ENCODE measurements at places on chromosomes 4 and X.

GRCh38 chrX:40313269-40313668 is 215.5 kb upstream of the BCOR start:
- DNase-seq: no peak

DNA sequence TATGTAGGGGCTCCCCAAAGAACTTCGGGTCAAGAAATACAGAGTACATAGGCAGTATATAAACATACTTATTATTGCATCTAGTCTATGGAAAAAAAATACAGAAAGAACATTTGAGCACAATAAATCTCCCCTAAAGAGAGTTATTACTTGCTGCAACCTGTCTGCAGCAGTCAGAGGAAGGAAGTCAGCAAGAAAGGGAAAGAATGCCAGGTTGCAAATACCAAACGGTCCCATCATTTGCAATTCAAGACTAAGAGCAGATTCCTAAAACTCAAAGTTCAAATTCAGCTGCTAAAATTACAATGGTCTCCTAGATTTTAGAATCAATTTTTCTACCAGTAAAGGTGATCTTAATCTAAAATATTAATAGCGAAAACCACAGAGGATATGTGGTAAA is 236.2 kb upstream of the NUDT6 start:
- no peak for DNase-seq

DNA sequence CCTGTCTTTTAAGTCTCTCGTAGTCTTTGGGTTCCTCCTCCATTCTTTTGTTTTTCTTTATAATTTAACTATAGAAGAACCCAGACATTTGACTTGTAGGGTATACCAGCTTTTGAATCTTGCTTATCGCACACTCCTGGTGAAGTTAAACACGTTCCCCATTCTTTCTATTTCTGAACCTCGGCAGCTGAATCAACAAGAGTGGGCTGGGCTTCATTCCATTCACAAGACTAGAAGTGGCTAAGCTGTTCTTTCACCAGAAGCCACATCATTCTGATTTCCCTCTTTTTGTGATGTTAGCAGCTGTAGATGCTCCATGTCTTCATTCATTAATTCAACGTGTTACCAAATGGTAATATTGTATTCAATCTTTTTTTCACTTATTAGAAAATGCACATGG is 167.9 kb downstream of the CORIN start:
- no peak for DNase-seq

GRCh38 chr4:165834116-165834515 is 38.9 kb upstream of the TLL1 start:
- DNase-seq: no peak

DNA sequence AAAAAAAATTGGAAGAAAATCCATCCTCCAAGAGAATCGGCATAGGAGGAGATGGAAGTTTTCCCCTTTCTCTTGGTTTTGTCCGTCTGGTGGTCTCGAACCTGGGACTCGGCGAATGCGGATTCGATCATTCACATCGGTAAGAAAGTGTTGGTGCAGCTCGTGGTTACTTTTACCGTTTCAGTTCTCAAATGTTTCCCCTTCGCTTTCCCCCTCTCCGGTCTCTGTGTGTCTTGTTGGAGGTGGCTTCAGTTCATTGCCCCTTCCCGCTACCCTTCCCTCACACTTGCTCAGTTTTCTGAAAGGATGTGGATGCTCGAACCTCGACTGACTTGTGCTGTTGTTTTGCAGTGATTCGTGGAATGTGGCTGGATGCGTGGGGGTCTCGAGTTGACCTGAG is 840 bp downstream of the GRID2 start:
- DNase-seq: no peak

GRCh38 chr4:168220893-168221292 is 97.7 kb downstream of the DDX60 start:
- DNase-seq: no peak

GRCh38 chrX:139085404-139085803 is 373.9 kb upstream of the FGF13 start:
- no peak for DNase-seq

DNA sequence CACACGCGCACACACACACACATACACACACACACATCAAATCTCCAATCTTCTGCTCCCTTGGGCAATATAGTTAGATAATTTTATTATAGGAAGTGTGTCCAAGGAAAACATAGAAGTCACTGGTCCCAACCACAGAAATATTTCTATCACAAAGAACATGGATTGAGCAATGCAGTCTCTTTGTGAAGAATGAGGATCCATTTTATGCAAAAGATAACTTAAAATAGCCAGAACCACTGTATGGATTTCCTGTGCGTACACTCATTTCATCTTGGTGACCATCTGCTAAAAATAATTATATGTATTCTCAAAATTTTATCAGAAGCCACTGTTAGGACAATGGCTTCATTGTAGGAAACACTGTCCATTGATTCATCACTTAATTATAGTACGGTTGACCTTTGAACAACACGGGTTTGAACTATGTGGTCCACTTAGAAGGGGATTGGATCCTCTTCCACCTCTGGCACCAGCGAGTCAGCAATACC is 169.6 kb upstream of the MXRA5 start:
- DNase-seq: no peak

DNA sequence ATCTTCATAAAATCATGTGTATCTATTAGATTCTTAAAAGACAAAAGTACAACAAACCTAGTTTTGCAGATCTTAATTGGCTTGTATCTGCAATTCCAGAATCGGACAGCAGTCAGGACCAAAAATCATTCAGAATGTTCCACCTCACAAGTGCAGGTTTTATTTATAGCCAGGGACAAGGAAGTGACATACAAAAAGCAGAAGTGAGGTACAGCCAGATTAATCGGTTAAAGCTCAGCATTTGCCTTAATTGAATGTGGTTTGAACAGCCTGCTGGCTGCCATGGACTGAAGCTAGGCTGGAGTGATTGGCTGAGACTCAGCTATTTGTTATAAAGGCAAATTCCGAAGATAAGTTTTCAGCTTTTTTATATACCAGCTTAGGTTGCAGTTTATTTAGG is 932.6 kb downstream of the C4orf33 start:
- DNase-seq: peak; percentile 81

DNA sequence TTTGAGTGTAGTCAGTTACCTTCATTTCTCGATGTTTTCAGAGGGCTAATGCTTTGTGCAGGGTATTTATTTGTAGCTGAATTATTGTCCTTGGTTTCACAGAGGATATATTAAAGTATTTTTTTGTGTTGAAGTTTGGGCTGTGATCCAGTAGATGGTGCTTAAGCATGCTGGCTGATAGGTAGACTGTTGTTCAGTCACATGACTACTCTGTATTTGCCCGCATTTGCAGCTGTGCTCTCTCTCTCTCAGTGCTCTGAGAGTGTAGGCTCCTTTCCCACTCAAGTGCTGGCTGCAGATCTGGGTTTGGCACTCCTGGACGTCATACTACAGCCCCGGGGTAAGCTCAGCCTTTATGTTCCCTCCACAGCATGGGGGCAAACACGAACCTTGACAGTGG is 21.7 kb downstream of the RAB40AL start:
- DNase-seq: no peak

DNA sequence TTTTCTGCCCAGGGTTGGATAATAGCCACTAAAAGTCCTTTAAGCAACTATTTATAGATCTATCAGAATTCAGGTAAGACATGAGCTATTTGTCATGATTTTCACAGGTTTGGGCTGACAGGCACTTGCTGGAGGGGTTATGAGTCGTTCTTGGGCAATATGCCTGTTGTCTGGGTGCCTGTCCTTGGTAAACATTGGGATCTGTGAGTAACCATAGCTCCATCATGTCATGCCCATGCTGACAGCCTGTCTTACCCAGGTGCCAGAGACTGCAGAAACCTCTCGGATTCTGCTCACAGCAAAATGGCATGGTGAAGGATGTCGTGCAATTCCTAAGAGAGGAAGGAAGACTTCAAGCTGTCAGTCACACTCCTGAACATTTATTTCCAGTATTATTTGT is 116.0 kb upstream of the PUDP start:
- DNase-seq: no peak

DNA sequence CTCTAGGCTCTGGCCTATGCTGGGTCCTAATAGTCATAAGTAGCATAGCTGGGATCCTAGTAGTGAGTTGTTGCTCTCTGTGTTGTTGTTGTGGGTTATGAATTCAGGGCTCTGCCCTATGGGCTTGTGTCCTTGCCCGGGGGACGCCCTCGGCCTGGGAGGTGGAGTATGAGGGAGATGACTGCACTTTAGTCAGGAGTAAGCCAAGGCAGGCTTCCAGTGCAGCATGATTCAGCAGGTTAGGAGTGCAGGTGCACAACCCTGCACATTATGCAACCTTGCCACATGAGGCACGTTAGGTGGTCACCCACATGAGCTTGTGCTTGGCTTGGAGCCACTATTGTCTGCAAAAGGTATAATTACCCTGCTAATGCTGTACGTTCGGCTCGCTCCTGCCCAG is 58.4 kb upstream of the CCDC149 start:
- no peak for DNase-seq

- DNase-seq: no peak
Observed at GRCh38 chr4:105550641-105551040, 1.8 kb upstream of the ARHGEF38 start.

DNA sequence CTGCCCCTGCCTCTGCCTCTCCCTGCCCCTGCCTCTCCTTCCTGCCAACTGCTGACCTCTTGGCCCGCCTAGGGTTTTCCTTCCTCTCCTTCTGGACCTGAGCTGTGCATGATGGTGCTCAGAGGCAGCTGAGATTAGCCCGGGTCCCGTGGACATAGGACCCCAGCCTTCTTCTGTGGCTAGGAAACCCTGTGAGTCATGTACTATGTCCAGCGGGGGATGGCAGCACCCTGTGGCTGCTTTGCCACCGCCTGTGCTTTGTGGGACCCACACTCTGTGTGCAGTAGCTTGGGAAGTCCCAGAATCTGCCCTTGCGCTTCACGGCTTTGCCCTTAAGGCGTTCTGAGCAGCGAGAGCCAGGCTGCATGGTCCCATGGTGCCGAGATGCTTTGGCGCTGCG is 105.5 kb upstream of the PSAPL1 start:
- DNase-seq: no peak

GRCh38 chr4:11042760-11043159 is 358.2 kb upstream of the CLNK start:
- no peak for DNase-seq

DNA sequence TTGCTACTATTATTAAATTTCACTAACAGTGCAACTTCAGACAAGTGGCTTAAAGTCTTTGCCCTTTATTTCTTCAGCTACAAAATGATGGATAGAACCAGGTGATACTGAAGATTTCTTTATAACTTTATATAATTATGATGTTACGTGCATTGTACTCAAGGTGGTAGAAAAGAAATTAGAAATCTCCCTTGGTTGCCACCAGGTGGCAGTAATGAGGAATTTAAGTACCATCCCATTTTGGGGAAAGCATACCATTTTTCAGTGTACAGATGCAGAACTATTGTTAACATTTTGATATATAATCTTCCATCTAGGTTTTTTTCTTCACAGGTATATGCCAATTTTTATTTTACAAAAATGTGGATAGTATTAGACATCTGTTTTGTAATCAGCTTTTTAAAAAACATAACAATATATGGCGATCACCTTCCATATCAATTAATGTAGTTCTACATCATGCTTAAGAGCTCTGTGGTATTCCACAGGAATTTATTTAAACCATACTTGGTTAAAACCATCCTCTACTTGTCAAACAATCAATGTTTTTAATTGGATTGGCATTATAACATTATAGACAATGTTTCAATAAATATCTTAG is 37.7 kb upstream of the RAB33B start:
- peak; percentile 67 for DNase-seq

- DNase-seq: no peak
Observed at GRCh38 chr4:33996075-33996718, 2248.1 kb downstream of the ARAP2 start.

DNA sequence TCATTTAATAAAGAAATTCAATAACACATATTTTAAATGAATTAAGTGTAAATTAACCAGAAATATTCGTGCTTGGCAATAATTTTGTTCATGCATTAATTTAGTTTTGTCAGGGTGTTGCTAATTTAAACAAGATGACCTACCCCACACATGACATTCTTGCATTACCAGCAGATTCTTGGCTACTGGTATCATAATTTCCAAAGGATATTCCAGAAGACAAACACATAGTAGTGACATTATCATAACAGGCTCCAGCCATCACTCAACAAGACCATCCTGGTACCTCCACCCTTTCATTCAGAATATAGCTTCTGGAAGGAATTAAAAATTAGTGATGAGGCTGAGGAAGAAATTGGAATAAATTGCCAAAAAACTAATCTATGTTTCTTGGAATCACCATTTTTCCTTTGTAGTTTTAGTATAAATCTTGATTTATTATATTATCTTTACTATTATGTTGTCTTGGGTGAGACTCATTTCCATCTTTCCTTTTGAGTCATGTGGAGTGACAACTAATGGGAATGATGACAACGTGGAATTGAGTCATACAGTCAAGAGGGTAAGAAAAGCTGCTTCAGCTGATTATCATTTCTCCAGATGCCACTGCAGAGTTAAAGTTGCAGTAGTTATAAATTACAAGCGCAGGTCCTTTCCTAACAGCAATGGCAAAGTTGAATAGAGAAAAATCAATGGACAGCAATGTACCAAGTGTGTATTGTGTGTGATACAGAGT is 30.9 kb upstream of the HHIP start:
- DNase-seq: no peak

GRCh38 chr4:91826186-91826585 is 477.6 kb upstream of the GRID2 start:
- no peak for DNase-seq

DNA sequence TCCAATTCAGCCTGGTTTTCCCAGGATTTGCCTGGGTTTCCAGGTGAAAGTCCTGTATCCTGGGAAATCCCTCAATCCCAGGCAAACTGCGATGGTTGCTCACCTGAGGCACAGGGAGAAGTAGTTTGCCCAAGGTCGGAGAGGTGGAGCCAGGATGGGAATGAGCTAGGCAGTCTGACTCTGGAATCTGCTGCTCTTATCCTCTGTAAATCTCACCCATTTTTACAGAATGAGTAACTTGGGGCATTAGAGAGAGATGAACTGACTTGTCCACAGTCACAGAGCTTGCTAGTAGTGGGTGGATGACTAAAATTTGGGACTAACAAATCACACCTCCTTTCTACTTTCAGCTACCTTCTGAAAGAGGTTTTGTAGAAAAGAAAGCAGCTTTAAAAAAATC is 9.8 kb upstream of the ARX start:
- no peak for DNase-seq

DNA sequence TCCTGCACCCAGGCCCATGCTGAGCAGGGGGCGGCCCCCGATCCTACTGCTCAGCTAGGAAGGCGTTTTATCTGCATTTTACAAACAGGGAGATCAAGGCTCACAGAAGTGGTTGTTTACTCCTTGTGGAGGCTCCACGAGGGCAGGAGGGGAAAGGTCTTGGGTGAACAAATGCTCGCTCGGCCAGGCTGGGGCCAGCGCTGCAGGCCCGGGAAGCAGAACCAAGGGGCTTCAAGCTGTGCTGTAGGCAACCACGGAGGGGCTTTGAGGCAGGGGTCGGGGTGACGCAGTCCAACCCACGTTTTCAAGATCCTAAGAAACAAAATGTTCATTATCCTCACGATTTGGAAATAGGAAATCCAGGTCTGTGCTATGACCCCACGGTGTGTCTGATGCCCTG is 125.8 kb downstream of the HMX1 start:
- no peak for DNase-seq

DNA sequence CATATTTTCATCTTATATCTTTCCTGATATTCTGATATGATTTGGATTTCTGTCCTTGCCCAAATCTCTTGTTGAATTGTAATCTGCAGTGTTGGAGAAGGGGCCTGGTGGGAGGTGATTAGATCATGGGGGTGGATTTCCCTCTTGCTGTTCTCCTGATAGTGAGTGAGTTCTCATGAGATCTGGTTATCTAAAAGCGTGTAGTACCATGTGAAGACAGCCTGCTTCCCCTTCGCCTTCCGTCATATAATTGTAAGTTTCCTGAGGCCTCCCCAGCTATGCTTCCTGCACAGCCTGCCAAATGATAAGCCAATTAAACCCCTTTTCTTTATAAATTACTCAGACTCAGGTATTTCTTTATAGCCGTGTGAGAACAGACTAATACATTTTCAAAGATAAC is 77.2 kb downstream of the ANKRD50 start:
- DNase-seq: no peak
